ENCODE measurements at places on chromosomes 2 and 18.

DNA sequence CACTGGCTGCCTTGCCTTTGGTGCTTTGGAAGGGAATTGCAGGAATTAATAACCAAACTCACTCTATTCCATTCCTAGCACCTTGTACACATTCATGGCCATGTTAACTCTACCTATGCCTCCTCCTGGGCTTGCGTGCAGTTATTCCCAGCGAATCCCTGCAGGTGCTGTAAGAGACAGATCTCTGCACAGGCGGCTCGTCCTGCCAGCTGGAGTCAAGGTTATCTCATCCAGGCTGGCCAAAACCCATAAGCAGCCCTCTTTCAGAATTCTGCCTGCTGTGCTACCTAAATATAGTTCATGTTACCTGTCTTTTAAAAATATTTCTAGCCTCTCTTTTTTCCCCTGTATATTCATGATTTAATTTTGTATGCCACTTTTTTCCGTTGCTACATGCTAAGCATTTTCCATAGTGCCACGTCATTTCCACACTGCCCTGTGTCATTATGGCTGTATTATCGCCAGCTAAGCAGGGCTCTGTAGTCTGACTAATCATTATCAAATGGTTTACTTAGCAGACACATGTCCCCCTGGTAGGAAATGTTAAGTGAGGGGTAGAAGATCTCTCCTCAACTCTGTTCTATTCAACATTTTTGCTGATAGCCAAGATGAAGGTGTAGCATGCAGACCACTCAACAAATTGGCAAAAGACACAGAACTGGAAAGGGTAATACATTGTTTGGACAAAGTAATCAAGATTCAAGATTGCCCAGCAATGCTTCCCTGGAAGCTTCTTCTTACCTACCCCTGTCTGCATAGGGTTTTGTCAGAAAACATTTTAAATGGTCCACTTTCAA lies 79.7 kb upstream of the TAF1B start:
- DNase-seq: peak; percentile 73

DNA sequence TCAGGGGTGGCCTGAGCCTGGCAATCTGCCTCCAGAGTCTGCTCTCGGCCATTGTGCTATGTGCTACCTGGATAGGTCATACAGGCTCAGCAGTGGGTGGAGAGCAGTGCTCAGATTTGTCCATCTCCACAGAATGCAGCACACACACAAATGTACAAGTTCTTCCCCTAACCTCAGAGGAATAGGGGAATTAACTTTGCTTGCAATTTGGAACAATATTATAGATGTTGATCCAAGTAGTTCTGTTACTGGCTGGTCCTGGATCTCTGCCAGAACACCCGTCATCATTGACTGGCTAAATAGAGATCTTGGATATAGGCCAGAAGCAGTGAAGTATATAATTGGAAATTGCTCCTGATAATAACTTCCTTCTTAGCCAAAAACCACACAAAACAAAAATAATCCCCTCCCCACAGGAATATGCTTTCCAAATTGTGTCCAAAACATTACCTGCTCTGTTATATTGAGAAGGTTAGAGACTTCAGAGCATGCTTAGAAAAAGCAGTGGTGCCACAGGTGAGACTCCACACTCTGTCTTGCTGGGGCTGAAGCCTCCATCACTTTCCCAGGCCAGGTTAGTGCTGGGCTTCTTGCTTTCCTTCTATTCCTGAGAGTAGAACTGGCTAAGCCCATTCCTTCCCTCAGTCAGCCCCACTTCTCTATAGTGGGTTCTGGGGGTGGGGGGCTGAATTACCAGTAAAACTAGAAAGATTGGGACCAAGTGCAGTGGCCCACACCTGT lies 38.8 kb downstream of the NCAPH start:
- peak; percentile 65 for DNase-seq

GRCh38 chr2:225100856-225101294 lies 58.6 kb upstream of the DOCK10 start:
- peak; percentile 92 for DNase-seq

DNA sequence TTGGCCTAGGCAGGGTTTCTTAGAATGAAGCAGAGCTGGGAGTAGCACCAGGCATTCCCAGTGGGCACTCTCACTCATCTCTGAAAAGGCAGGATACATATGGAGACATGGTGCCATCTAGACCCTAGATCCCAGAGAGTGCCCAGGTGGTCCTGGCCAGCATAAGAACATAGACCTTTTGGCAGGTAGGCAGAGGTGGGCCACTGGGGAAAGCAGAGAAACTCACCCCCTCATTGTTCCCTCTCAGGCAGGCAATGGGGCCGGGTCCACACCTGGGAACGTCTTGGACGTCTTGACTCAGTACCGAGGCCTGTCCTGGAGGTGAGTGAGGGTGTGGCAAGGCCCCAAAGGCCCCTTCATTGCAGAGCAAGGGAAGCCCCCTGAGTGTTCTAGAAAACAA lies 69.2 kb downstream of the PLB1 start:
- no peak for DNase-seq

DNA sequence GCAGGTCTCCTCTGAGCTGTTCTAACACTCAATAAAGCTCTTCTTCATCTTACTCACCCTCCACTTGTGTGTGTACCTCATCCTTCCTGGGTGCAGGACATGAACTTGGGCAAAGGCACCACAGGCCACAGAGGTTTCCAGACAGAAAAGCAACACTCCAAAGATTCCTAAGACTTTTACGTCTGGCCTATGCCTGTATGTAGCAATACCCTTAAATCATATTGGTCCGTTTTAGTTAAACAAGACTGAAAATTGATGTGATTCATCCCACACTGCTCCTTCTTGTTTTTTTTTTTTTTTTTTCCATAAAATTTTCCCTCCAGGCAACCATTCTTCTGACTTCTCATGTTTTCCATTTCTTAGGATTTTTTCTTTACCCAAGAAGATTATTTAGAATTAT lies 404.3 kb downstream of the PID1 start:
- no peak for DNase-seq

DNA sequence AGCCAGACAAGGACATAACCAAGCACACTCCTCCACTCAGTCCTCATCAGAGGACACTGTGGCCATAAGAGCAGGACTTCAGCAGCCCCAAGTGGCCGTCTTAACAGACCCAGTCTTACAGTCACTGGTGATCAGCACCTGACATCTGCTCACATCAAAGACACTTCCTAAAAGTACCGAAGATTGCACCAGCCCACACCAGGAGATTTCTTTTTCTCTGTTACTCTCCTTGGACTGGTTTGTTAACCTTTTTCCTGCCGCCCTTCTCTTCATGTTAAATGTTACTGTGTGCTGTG lies 44.1 kb downstream of the MRPS5 start:
- peak; percentile 33 for DNase-seq

GRCh38 chr18:37668971-37669747 lies 103.6 kb upstream of the CELF4 start:
- DNase-seq: no peak

DNA sequence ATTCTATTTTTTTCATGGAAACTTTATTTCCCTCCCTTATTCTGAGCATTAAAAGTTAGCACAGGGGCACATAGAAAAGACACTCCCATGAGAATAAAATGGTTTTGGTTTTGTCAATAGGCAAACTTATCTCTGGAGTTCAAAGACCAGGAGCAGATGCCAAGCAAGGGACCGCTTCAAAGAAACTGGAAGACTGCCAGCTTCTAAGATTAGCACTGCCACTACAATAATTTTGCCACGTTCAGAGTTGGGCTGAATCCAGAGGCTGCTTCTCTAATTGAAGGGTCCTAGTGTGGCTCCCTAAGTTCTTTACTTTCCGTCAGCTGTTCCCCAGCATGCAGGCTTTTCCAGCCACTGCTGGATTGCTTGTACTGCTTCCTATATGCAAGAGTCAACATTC lies 681.0 kb upstream of the GCFC2 start:
- no peak for DNase-seq

GRCh38 chr2:109230941-109231420 lies 102.0 kb downstream of the SH3RF3 start:
- DNase-seq: no peak

GRCh38 chr2:136171223-136171622 lies 53.3 kb upstream of the CXCR4 start:
- no peak for DNase-seq

GRCh38 chr18:13292736-13293135 lies 74.2 kb downstream of the LDLRAD4 start:
- no peak for DNase-seq

DNA sequence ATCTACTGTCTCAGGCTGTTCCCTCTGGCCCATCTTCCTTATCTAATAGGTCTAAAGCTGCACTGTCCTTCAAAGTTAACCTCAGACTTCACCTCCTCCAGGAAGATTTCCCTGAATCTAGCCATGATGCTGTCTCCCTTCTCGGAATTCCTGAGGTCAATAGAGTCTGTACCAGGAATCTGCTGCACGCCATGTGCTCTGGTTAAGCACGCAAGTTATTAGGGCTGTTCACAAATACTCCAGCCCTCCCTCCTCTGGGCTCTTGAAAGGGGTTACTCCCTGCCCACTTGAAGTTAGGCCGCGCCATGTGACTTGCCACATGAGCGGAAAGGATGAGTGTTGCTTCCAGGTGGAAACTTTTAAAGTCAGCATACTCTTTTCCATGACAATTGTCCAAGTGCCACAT lies 43.6 kb downstream of the MCFD2 start:
- no peak for DNase-seq

- no peak for DNase-seq
These were observed 96.1 kb downstream of the HDAC4 start for GRCh38 chr2:239304533-239305221.

GRCh38 chr18:37714691-37715090 lies 149.1 kb upstream of the CELF4 start:
- DNase-seq: no peak

DNA sequence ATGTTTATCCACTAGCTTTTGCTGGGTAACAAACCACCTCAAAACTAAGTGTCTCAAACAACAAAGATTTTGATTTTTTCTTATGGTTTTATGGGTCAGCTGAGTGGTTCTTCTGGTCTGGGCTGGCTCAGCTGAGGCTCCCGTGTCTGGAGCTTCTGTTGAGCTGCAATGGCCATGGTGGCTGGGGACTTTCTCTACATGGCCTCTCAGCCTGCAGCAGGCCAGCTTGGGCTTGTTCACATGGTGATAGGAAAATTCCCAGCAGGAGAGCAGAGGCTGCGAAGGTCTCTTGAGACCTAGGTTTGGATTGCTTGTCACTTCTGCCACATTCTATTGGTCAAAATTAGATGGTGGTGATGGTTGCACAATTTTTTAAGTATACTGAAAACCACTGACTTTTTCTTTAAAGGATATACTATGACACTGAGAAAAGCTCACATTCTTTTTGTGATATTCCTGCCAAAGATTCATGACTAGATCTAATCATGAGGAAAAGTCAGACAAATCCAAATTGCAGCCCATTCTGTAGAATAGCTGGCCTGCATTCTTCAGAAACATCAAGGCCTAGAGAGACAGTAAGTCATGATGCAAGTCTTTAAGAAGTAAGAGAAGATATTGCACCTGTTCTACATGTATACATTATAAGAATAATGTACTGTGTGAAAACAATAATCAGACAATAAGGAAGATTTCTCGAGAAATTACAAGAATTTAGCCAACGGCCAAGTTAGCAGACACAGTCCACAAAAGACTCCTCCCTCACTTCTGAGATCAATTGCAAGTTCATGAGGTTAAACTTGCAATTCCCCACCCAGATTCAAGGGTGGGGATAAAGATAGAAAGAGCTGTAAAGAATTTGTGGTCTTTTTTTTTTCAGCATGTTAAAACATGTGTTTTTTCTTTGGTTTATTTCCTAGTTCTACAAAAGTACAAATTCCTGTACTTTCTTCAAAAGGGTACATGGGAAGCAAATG lies 35.0 kb upstream of the IL1R2 start:
- DNase-seq: no peak

- DNase-seq: peak; percentile 53
These were observed 13.9 kb upstream of the SUCLG1 start for GRCh38 chr2:84472856-84473565.

- no peak for DNase-seq
These were observed 93.6 kb upstream of the SMAD2 start for GRCh38 chr18:48024009-48024512.

GRCh38 chr2:216866515-216867095 lies 6.7 kb upstream of the TNP1 start:
- no peak for DNase-seq

DNA sequence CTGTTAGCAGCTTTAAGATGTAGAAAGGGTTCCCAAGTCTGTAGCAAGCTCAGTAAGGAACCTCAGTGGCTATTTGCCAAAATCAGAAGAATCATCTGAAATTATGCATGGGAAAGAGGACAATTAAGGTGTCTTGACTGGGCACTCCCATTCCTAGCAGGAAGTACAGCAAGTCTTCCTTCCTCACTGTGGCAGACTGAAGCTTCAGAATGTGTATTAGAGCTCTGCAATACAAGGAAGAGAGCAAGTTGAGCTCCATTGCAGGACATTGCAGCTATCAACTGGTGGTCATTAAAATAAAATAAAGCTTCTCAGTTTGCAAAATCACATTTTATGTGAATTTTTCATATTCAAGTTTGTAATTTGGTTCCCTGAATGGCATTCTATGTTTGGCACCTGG lies 200.5 kb upstream of the CHAC2 start:
- no peak for DNase-seq

DNA sequence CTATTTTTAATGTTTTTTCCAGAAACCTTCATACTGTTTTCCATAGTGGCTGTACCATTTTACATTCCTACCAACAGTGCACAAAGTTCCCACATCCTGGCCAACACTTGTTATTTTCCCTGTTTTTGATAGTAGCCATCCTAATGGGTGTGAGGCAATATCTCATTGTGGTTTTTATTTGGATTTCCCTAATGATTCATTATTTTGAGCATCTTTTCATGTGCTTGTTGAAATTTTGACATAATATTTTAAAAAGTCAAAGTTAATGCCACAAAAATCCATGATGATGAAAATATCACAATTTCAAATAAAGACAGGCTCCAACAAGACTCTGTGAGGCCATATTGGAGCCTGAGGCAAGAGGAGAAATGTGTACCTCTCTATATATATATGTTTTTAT lies 50.2 kb downstream of the VWA3B start:
- DNase-seq: no peak

DNA sequence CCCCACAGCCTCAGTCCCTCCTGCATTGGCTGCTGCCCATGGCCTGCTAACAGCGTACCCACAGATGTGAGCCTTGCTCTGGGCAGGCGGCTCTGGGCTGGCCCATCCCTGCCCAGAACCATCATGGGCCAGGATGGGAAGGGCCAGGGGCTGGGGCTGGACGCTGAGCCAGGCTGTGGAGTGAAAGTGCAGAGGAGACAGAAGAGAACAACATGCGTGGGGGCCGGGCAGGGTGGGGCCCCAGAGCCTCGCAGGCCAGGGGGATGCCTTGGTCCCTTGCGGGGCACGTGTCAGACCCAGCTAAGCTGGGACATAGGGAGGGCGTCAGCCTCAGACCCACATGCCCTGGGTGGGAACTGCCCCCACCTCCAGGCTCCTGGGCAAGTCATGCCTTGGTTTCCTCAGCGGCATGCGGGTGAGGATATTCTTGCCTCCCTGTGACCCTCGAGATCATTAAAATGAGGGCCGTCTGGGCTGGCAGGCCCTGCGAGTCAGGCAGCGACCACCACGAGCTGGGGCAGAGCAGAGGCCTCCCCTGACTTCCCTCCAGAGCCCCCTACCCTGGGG lies 27.3 kb downstream of the GPC1 start:
- DNase-seq: no peak

DNA sequence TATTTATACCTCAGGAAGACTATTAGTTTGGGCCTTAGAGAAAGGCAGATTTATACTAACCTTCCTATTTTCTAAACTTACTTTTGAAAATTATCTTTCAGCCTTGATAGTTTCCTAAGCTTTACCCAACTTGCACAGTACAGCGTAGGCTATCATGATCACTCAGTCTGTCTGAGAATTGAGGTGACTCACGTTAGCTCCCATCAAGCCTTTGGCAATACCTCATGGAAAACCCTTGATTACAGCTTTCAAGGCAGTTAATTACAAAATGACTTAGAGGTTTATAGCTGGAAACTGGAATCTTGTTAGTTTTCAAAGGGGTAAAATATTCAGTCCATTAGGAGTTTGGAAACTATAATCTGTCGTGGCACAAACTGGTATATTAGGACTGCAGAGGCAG lies 26.4 kb upstream of the ARMC9 start:
- peak; percentile 37 for DNase-seq
